Activated CD8-positive, alpha-beta memory T cell treated with anti-CD3 and anti-CD28 coated beads for 4 hours (primary cell): ENCODE measurements at places on chromosomes 12 and 14.

- DNase-seq: peak; percentile 75
These were observed at the start of gene CEP128 for GRCh38 chr14:80941241-80942185. Gene CEP128 (minus strand): TSS chr14:80941738.

DNA sequence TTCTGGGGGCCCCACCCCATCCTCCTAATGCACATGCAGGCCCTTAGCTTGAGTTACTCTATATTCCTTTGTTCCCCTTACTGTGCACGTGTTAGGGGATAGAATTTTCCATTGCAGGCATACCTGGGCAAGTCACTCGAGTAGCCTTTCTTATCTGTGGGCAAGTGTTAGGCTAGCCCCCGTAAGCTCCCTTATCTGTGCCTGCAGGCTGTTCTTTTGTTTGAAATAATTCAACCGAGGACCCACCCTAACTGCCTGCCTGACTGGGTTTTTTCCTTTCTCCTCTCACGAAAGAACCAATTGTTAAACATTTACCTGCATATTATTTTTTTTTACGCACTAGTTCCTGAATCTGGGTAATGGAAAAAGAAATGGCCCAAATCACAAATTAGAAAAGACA, 21.3 kb upstream of the BCAT1 start:
- DNase-seq: no peak

DNA sequence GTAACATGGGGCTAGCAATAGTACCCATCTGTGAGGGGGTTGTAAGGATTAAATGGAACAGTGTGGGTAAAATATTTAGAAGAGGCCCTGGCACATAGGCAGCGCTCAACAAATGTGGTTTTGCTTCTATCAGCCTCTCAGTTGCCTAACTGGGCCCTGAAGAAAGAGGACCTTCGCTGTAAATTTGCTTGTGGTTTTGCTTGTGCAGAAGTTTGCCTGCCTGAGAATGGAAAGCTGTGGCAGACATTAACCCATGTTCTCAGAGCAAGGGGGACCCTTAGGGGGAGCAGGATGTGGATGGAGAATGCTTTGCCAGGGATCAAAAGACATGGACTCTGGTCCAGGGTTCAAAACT, 160.1 kb downstream of the BRMS1L start:
- no peak for DNase-seq

DNA sequence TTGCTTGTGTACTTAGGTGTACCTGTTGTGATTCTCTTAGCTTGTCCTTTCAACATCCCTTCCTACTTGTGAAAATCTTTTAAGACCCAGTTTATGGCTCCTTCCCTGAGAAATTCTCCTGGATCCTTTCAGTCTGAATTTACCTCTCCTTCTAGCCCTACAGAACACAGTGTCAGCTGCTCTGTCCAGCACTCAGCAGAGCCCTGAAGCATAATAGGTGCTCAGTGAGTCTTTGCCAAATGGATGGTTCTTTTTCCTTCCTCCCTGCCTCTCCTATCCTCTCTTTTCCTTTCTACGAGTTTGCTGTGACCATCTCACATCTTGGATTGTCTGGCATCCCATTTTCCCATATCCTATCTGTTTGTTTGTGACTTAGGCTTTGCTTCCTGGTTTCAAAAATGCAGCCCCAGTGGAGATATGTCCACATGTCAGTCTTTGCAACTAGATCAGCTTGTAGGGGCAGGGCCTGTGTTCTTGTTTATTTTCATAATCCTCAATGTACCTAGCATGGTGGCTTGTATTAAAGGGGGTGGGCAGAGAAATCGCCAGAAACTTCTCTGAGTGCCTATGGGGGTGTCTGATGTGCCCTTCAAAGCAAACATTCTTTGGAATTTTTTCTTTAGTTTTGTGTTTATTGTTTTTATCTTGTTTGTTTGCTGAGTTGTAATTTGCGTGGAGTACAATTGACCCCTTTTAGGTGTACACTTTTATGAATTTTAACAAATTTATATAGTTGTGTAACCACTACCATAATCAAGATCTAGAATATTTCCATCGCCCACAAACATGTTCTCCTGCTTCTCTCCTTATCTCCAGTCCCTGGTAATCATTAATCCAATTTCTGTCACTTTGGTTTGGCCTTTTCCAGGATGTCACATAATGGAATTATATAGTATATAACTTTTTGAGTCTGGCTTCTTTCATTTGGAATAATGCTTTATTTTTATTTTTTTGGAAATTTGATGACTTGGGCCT, 62.8 kb downstream of the SMOC1 start:
- DNase-seq: no peak

GRCh38 chr12:48032597-48032996, 28.3 kb upstream of the COL2A1 start:
- no peak for DNase-seq

- DNase-seq: no peak
These were observed 8.6 kb upstream of the EPS8 start for GRCh38 chr12:15797818-15798217.

DNA sequence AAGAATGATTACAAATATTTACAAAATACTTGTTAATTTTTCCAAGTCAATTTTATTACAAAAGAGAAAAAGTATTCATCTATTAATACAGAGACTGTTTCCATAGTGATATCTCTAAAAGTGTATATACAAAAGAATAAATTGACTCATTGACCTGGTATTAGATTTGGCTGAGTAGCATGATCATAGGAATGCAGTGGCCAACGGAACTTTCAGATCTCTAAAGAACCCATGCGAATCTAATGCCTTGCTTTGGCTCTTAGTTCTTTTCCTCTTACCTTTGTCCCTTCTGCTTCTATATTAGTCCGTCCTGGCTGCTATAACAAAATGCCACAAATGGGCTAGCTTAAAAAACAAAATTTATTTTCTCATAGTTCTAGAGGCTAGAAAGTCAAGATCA, 717.8 kb downstream of the TMTC2 start:
- DNase-seq: no peak

DNA sequence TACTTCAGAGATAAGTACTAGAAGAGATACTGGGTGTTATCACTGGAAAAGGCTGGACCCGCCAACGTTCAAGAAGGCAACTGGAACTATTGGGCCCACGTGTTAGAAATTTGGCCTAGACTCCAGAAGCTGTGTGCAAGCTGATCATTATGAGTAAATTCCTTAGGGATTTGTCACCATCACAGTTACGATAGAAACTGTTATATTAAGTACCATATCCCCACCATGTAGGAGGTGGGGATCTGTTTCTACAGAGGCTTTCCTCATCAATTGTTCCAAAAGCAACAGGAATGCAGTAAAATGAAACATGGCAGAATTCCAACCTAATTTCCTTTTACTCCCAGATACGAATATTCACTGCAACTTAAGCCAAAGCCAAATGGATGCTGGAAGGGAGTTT, 170.7 kb downstream of the NOVA1 start:
- DNase-seq: no peak

GRCh38 chr12:58443273-58443980, 476.9 kb downstream of the LRIG3 start:
- no peak for DNase-seq

- no peak for DNase-seq
These were observed 21.8 kb upstream of the BCDIN3D start for GRCh38 chr12:49864798-49865090.

GRCh38 chr12:62933220-62933601, 1.7 kb downstream of the PPM1H start:
- no peak for DNase-seq

GRCh38 chr12:122918827-122919226, 22.9 kb upstream of the VPS37B start:
- no peak for DNase-seq

GRCh38 chr12:105671720-105672119, 341.2 kb downstream of the C12orf75 start:
- DNase-seq: no peak

- DNase-seq: no peak
These were observed 95.6 kb downstream of the BCL11B start for GRCh38 chr14:99176156-99176945.

- DNase-seq: no peak
These were observed 11.8 kb upstream of the TUBA1C start for GRCh38 chr12:49253033-49253623.

DNA sequence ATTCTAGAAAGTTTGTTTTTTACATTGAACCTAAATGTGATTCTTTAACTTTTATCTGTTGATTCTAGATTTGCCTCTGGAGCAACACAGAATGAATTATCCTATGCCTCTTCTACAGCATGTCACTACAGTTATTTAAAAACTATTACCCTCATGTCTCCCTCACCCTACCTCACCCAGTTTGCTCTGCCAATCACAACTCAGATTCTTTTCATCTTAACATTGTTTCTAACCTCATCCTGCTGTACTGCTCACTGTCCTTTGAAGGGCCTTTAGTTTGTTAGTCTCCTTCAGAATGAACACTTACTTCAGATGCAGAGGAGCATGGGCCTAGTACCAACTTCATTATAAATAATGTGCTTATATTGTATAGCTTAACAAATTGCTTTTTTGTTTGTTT, 21.5 kb downstream of the YLPM1 start:
- DNase-seq: no peak

DNA sequence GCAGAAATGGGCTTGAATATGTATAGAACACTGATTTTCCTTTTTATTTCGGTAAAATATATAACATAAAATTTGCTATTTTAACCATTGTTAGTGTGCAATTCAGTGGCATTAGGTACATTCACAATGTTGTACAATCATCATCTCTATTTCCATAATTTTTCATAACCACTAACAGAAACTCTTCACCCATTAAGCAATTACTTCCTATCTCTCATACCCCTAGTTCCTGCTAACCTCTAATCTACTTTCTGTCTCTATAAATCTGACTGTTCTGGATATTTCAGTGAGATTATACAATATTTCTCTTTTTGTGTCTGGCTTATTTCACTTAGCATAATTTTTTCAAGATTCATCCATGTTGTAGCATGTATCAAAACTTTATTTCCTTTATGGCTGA, 8.9 kb upstream of the RNF212B start:
- no peak for DNase-seq

DNA sequence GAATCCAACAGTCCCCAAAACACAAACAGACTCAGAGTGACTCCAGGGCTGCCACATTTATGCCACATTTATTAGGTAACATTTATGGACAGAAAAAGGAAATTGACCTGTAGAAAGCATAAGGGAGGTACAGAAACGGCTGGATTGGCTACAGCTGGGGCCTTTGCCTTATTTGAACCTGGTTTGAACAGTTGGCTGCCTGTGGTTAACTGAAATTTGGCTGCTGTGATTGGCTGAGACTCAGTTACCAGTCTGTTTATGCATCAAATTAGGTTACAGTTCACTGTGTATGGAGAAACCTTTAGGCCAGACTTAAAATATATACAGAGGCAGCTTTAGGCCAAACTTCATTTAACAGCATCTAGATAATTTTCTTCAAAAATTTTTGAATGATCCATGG, 27.8 kb upstream of the PCNX1 start:
- DNase-seq: no peak

DNA sequence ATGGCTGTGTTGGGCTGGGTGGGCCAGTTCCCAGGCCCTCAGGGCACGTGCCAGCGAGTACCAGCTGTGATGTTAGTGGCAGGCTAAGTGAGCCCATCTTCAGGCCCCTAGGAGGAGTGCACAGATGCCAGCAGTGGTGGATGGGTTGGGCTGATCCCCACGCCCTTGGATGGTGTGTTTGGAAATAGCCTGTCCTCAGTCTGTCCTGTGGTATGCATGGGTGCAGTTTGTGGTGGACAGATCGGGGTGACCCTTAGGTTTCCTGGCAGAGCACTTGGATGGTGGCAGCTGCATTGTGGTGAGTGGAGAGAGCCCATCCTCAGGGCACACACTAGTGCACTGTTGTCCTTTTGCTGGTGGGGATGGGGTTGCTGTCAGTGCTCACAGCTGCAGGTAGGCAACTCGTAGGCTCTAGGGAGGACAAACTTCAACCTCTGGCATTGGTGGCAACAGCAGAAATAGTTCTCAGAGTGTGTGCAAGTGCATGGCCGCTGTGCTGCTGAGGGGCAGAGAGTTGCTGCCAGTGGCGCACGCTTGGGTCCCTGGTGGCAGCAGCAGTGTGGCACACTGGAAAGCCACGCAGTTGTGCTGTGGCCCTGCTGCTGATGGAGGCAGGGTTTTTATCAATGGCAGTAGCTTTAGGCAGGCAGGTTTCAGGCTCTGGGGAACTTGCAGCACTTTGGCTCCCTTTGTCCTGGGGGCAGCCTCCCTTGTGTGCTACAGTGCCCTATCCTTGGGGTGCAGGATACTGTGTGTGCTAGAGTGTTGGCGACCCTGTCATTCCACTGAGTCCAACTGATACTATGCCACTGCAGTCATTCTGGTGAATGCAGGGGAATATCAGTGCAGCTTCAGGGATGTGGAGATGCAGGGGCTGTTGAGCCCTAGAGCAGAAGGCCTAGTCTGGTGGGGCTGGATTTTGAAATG, 65.5 kb downstream of the FBXO33 start:
- DNase-seq: no peak

- DNase-seq: no peak
These were observed 3.6 kb upstream of the STXBP6 start for GRCh38 chr14:25053585-25053984.

GRCh38 chr12:29425722-29426121, 44.8 kb upstream of the ERGIC2 start:
- no peak for DNase-seq
